ENCODE measurements at places on chromosomes 12 and 14. TPM values are rescaled to one million over a fixed set of nuclear protein-coding genes. Genes with fewer than 3 reads are reported as not detected.

Gene LALBA
- total RNA-seq: not detected

DNA sequence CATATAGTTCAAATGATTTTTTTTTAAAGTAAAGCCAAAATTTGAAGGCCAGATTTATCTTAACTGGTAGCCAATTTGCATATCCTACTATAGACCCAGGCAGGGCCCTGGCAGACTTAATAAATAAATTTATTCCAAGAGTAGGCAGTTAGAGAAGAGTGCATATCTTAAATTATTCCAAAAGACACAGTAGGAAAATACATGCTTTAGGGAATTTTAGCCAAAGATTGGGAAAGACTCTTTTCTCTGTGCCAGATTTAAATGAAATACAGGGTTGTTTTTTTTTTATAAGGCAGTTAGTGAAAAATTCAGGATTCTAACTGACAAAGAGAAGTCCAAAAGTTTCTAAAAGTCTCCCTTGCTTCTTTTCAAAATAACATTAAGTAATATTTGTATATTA, 65.5 kb downstream of the ST8SIA1 start:
- DNase-seq: no peak

Gene GPR132
- 7.6 TPM for total RNA-seq

GRCh38 chr14:64937171-64937820, 5.2 kb downstream of the GPX2 start:
- no peak for DNase-seq

Gene LMNTD1
- not detected for total RNA-seq

GRCh38 chr12:55733021-55733555, 4.3 kb upstream of the CD63 start:
- DNase-seq: no peak
